ENCODE measurements at places on chromosomes 6 and 20.

GRCh38 chr6:17389274-17389847 lies 4.0 kb upstream of the CAP2 start:
- no peak for DNase-seq

DNA sequence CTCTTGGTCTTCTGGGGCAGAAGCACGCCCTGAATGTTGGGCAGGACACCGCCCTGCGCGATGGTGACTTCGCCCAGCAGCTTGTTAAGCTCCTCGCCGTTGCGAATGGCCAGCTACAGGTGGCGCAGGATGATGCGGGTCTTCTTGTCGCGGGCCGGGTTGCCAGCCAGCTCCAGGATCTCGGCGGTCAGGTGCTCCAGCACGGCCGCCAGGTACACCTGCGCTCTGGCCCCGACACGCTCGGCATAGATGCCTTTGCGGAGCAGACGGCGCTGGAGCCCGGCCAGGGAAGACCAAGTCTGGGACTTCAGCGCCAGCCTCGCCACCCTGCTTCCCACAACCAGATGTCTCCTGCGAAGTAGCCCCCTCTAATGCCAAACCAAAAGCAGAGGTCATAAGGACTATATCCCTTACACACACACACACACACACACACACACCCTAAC lies 8.0 kb upstream of the SLC17A3 start:
- DNase-seq, result peak; percentile 50

DNA sequence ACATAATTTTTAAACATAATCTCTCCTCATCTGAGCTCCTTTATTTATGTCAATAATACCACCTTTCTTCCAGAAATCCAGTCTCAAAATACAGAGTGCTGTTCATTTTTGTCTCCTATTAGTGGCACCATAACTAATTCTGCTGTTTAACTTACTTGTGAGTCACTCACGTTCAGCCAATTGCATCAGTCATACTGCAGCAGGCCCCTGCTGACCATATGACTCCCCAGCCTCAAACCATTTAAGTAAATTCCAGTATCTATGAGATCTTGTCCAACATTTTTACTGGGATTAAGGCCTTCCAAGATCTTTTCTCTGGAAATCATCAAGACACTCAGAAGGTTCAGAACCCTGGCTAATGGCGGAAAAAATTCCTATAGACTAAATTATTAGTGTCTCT lies 982.2 kb upstream of the MAP3K7 start:
- no peak for DNase-seq

- DNase-seq, result no peak
These were observed 48.2 kb downstream of the MRPL14 start for GRCh38 chr6:44078827-44079671.

- no peak for DNase-seq
These were observed 523.5 kb downstream of the CDH26 start for GRCh38 chr20:60481743-60482133.

DNA sequence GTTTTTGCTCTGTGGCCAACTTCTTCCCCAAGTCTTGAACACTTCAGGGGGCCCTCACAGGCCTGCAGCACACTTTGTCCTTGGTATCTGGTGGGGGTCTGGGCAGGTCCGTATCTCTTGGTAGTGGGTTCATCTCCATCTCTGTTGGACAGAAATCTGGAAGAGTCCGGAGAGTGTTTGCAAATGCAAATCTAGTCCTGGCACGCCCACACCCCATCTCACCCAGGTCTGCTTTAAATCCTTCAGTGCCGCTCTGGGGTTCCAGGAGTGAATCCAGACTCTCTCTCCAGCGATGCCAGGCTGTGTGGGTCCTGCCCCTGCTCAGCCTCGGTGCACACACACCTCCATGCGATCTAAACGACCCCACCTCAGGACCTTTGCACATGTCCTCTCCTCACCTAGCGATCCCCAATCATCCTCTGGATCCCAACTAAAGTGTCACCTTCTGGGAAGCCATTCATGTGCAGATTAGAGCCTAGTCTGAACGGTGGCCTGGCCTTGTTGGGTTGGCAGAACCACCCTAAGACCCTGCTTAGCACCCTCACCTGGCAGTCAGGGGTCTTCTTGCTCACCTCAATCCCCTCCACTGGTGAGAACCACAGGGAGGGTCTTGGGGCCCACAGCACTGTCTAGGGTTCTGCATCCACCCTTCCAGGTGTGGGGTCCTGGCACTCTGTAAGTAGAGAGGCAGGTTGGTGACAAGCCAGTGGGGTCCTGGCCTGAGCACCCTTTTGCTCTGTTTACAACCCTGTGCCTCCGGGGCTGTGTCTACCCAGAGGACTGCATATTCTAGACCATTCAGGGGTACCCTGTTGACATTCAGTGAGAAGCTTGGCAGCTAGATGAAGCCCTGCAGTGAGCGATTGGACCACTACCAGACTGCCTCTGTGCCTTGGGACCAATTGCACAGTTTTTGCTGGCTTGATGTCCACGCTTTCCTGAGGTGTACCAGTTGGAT lies 100.8 kb downstream of the SYCP2 start:
- DNase-seq, result no peak

GRCh38 chr20:61753316-61753942 lies 312.3 kb downstream of the TAF4 start:
- no peak for DNase-seq

GRCh38 chr6:155106456-155107115 lies 111.5 kb downstream of the TIAM2 start:
- no peak for DNase-seq

DNA sequence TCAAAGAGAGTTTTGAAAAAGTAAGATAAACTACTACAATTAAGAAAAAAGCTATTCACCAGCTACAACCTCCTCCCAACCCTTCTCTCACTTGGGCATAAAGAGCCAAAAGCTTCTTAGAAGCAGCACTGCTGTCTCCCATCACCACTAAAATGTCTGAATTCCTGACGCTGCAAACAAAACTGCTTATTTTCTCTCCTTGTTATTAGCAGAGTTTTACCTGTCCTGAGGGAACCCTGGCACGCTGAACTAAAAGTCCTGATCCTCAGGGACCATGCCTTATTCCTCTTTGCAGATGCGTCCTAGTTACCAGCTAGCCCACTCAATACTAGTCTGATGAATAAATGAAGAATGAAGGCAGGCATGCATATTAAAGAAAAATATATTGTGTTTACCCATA lies 1.1 kb downstream of the HACE1 start:
- no peak for DNase-seq

DNA sequence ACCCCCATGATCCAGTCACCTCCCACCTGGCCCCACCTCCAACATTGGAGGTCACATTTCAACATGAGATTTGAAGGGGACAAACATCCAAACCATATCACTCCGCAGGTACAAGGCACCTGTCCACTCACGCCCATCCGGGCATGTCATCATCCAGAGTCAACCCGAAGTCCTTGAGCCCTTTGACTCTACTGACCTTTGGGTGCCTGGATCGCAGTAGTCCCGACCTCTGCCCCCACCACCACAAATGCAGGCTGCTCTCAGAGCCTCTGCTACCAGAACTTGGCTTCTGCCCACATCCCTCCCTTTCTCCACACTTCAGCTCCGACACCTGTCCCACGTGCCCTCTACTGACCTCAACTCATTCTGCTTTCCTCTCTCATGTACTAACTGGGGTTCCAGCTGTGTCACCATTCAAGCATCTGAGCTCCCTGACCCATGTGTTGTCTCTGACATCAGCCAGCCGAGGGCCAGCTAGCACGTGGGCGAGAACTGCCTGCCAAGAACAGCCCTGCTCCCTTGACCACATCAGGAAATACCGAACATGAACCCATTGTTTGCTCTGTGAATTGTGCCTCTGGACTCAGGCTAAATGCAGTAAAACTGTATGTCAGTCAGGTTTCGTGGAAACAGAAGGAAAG lies 498.3 kb upstream of the SULF2 start:
- DNase-seq, result no peak

DNA sequence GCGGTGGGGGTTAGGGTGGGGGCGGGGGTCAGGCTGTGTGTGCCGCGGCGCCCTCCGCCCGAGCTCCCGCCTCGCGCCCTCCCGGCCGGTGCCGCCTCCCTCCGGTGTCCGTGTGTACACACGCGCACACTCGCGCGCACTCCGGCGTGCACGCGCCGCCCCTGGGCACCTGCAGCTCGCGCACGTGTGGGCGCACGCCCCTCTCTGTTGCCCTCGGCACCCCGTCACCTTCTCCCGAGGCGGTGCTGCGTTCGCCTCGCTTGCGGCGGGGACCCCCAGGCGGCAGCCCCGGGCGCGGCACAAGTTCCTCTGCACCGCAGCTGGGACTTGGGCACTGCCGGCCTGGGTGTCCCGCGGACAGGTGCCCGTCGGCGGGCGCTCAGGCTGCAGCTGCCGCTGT lies 525 bp downstream of the MACROD2 start:
- DNase-seq, result no peak

DNA sequence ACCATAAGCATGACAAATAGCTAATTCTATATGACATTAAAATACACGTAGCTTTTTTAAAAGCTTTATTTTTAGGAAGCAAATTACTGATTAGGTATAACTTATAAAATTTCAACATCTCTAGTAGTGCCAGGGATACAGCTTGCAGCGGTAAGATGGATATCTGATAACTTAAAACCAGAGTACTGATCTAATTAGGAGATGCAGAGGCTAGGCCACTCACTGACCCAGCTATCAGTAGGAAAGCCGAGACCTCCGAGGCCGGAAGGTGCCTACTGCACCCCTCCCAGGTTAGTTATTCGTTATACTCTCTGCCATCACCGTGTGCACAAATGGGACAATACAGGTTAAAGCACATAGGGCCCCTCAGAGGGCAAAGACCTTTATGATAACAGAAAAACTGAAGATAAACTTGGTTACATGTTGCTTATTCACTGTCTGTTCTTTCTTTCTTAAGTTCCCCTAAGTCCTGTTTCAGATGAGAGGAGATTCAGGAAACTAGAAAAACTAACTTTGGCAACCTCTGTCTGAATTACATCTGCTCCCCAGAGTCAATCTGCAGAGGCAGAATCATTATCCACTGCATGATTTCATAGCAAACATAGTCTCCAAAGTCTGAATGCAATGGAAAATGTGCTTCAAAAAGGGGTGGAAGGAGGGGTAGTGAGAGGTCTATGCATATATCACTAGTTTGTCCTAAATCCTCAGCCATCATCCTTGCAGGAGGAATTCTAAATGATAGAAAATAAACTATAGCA lies 60.8 kb downstream of the RIPOR2 start:
- DNase-seq, result no peak

DNA sequence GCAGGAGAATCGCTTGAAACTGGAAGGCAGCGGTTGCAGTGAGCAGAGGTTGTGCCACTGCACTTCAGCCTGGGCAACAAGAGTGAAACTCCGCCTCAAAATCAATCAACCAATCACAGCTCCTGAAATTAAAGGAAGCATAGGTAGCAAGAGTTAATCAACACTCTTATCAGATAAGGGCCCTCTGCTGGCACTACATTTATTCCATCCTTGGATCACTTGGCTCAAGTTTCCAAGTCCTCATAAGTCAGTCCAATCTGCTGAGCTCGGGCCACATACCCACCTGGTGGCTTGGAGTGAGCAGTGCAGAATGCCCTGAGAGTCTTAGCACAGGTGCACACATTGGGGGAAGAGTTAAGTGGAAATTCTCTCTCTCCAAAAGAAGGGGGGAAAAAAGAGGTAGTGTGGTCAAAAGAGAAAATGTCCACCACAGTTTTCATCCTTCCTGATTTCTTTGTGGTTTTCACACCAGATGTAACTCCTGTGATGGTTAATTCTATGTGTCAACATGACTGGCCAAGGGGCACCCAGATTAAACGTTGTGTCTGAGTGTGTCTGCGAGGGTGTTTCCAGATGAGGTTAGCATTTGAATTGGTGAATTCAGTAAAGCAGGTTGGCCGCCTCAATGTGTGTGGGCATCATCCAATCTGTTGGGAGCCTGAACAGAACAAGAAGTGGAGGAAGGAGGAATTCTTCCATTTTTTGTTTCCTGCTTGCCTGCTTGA lies 14.2 kb upstream of the FAM8A1 start:
- peak; percentile 28 for DNase-seq
